Stimulated activated CD8-positive, alpha-beta memory T cell treated with anti-CD3 and anti-CD28 coated beads, Interleukin-7, amount 100 ng/mL, for 24 hours (primary cell): ENCODE measurements at places on chromosomes 2 and 18.

DNA sequence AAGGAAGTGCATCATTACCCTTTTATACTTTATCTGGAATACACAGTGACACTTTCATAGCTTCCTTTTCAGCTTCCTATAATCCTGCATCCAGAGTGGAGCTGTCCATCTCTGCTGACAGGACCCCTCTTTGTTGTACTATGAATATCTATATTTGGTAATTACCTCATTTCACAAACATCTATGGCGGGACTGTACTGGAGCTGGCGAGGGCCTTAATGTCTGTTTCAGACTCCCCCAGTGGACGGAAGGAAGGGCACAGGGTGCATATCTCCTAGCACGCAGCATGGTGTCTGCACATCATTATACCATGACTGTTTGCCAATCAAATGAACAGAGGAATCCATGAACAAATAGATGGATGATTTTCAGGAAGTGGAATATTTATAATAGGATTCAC is 142.3 kb downstream of the SOX11 start:
- no peak for DNase-seq

GRCh38 chr18:3624935-3625741 is 175.2 kb downstream of the TGIF1 start:
- peak; percentile 28 for DNase-seq

GRCh38 chr18:75544051-75544481 is 116.6 kb upstream of the SMIM21 start:
- DNase-seq, result no peak

GRCh38 chr2:101732773-101733256 is 35.3 kb downstream of the MAP4K4 start:
- DNase-seq, result no peak

GRCh38 chr18:6679201-6679600 is 50.3 kb upstream of the ARHGAP28 start:
- no peak for DNase-seq

DNA sequence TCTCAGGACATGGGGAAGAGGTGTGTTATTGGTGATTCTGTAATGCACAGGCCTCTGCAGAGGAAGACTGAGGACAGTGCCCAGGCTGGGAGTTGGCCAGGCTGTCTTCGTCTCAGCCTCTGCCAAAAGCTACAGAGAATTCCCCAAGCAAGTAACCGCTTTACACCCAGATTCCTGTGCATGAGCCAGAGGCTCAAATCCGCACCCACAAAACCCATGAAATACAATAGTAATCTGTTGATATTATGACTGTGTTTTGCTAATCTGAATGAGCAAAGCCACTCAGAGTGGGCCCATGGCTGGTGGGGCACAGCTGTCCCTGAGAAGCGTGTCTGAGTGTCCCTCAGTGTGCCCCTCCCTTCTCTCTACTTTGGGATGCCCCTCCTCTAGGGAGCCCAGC is 149.5 kb upstream of the PXDN start:
- DNase-seq, result no peak

GRCh38 chr2:29697181-29697580 is 224.2 kb downstream of the ALK start:
- DNase-seq, result no peak

GRCh38 chr2:240891492-240892340 is 4.2 kb downstream of the MAB21L4 start:
- DNase-seq, result no peak
